Panc1 (cell line): ENCODE measurements at places on chromosomes 5 and 9.
A peak's percentile ranks its signal among the peaks of the same experiment; 100 is the strongest.

- H3K4me3 ChIP-seq: no peak overlapping the region
- DNase-seq: no peak
- H3K27me3 ChIP-seq: no peaks in the 10 kb centered on the region
- H3K27ac ChIP-seq: no peak overlapping the region
Observed at GRCh38 chr5:110909950-110910349, 161.6 kb upstream of the TSLP start.

DNA sequence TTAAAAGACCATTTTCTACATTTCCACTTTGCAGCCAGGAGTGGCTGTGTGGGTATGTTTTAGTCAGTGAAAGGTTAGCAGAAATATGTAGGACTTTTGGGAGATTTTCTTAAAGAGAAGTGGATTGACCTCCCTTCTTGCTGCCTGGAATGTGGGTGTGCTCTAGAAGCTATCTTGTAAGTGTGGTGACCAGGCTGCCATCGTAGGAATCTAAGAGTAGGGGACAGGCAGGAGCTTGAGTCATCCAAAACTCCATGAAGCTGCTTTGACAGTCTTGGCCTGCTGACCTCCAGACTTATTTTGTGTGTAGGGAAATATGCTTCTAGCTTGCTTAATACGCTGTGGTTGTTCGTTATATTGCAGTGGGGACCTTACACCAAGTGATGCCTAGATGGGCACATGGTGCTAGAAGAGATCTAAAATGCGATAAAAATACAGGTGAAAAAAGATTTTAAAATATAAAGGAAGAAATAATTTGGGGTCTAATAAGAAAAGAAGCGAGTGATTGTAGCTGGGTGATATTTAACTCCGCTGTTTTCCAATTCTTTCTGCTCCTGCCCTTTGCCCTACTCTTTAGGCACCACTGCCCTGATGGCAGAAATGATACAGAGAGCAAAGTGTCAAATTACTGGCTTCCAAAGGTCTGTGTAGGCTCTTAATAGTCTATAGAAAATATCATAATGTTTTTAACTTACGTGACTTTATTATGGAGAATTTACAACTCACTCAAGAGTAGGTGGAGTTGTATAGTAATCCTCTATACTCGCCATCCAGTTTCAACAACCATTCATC is 298.2 kb upstream of the ZNF608 start:
- no peaks in the 10 kb centered on the region for H3K36me3 ChIP-seq
- H3K27ac ChIP-seq: peak overlapping the region; percentile 82
- H3K27me3 ChIP-seq: no peaks in the 10 kb centered on the region
- H3K4me3 ChIP-seq: no peak overlapping the region

- no peaks in the 10 kb centered on the region for H3K36me3 ChIP-seq
- H3K4me1 ChIP-seq: no peaks in the 10 kb centered on the region
- no peak overlapping the region for H3K27ac ChIP-seq
- H3K4me3 ChIP-seq: no peak overlapping the region
- H3K27me3 ChIP-seq: no peaks in the 10 kb centered on the region
Observed at GRCh38 chr9:74645007-74645639, 148.0 kb downstream of the RORB start.

DNA sequence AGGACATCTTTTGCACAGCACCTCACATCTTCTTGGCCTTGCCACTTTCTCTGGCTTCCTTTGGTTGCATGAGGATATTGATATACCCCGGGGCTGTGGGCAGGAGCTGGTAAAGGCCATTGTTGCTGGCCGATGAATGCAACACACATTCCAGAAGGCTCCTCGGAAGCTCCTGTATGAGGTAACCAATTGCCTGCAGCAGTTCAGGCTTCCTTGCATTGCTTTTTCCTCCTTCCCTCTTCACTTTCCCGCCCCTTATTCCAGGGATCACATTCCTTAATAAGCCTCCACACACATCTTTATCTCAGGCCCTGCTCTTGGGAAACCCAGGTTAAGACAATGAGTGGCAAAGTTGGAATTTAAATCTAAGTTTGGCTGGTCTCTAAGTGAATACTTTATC is 505.4 kb upstream of the CLINT1 start:
- no peak overlapping the region for H3K4me3 ChIP-seq
- H3K4me1 ChIP-seq: no peaks in the 10 kb centered on the region
- no peak for DNase-seq
- no peaks in the 10 kb centered on the region for H3K27me3 ChIP-seq
- H3K36me3 ChIP-seq: no peaks in the 10 kb centered on the region

DNA sequence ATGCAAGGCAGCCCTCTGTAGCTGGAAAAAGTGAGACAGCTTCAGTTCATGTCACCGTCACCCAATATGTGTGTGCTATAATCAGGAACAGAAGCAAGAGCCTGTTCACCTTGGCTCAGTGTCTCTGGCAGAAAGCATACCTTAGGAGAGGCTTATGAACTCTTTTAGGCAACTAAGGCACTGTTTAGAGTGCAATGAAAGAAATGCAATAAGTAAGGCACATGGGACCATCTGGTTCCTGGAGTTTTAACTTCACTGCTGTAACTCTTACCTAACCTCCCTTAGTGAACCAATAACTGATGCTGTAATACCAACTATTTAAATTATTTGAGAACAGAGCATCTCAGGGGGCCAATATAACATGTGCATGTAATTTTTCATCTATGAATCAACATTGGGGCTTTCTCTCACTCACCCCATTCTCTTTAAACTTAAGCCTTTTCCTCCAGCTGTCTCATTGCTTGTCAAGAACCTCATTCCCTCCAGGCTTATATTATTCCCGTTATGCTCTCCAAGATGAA is 32.4 kb downstream of the C9 start:
- no peak overlapping the region for H3K4me3 ChIP-seq
- H3K36me3 ChIP-seq: no peaks in the 10 kb centered on the region
- no peak for DNase-seq
- H3K4me1 ChIP-seq: no peaks in the 10 kb centered on the region
- no peak overlapping the region for H3K27ac ChIP-seq
